Stromal cell of bone marrow (primary cell): ENCODE measurements at places on chromosomes 13 and 19.

DNA sequence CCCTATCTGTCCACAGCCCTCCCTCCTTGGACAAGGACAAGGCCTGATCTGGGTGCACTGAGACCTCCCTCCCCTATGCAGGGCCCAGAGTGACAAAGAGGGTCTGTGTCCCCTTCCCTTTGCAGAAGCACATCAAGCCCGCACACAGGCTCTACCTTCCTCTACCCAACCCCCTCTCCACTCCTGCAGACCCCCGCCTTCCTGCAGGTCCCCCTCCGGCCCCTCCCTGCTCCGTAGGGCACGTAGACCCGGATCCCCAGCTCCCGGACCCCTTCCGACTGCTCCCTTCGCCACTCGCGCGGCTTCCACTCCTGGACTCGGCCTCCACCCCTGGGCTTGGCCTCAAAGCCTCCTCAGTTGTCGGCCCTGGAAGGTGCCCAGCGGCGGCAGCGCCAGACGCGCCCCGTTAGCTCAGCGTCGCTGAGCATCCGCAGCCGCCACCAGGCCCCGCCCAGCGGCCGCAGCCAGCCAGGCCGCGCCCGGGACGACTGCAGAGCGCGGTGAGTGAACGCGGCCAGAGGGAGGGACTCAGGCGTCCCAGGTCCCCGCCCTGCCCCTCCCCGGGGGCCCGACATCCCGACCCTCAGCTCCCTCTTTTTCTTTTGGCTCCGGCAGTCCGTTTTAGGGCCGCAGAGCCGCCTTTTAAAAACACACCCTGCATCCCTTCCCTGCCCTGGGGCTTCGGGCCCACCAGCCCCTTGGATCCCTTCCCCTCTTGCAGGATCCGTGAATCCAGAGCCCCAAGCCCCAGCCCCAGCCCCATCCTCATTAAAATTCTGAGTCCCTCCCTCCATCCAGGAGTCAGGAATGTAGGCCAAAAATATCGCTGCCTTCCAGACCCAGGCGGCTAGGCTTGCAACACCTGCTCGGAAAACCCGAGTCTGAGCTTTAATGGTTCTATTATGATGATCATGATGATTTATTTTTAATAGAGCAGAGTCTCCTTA, 1.5 kb upstream of the MYADM start:
- peak; percentile 47 for DNase-seq

DNA sequence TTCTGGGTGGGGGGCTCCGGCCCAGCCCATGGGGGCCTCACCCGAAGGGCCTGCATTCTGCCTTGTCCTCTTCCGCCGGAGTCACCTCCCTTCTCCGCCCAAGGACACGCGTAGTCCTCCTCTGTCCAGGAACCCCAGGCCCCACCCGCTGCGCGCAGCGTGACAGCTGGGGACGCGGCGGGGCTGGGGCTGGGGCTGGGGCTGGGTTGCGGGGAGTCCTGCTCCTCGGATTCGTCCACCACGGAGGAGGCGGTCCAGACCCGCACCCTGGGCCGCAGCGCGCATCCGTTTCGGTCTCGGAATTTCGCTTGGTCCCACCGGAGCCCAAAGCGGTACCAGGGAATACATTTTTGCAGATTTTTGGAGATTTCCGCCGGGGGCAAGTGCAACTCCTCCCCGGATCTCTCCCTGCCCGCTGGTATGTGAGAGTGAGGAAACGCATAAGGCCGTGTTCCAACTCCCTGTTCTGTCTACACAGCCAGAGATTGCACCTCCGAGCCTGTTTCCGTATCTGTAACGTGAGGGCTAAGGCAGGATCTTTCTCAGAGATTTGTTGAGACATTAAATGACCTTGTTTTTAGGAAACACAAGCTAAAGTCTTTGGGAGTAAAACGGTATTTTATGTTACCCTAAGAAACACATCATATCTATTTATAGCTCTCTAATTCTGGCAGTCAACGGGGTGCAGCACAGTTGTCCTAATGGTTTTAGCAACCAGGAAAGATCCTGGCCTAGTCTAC, at the start of gene COX7A1:
Gene COX7A1 (minus strand): TSS at position 96 of the 740 bp plus-strand sequence. CDS start 40 bp downstream, at position 56.
- no peak for DNase-seq

GRCh38 chr19:46000491-46001246, 5.4 kb downstream of the CCDC61 start:
- DNase-seq = no peak

DNA sequence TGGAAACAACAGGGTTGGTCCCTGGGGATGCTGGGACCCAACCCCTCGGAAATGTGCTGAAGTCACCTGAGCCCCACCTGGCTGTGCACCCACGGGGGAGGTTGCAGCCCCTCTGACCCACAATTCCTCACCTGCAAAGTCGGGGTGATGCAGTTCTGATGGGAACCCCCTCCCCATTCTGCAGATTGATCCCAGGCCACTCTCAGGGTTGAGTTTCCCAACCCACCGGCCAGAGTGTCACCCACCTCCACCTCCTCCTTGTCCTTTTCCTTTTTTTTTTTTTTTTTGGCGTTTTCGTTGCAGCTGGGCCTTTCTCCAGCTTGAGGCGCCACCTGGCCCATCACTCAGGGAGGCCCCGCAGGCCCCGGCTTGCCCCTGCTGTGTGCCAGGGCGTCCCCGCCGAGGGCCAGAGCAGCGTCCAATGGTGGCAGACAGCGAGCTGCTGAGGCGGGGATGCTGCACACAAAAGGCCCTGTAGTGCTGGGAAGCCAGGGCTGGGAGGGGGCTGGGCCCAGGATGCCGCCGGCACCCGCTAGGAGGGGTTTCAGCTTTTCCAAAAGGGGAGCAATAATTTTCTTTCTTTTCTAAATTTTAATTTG, 4.6 kb downstream of the PIK3R2 start:
- DNase-seq = no peak

GRCh38 chr19:12779162-12779993, 4.0 kb upstream of the HOOK2 start:
- peak; percentile 84 for DNase-seq

- no peak for DNase-seq
Measured at GRCh38 chr13:103471896-103472295, 405.7 kb upstream of the SLC10A2 start.

DNA sequence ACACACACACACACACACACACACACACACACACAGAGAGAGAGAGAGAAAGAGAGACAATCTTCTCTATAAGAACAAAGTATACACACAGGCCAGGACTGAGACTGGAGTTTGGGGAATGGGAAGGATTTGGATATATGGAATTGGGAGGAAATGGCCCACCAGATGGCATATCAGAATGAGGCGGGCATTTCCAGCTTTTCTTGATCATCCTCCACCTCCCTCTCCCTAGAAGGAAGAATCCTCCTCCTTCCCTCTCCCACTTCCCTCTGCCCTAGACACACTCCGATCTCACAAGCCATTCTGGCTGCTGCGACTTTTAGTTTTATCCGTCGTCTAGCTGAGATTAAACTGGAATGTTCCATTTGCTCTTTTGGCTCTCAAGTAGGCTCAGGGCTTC, 10.0 kb upstream of the CEBPG start:
- no peak for DNase-seq

- no peak for DNase-seq
Measured at GRCh38 chr19:19006213-19006612, 27.1 kb downstream of the SUGP2 start.
